AG08396 (cell line): ENCODE measurements at places on chromosomes 6 and 20.
A peak's percentile ranks its signal among the peaks of the same experiment; 100 is the strongest.

GRCh38 chr6:89287351-89288028 is 27.6 kb downstream of the GABRR2 start:
- no peak for DNase-seq

DNA sequence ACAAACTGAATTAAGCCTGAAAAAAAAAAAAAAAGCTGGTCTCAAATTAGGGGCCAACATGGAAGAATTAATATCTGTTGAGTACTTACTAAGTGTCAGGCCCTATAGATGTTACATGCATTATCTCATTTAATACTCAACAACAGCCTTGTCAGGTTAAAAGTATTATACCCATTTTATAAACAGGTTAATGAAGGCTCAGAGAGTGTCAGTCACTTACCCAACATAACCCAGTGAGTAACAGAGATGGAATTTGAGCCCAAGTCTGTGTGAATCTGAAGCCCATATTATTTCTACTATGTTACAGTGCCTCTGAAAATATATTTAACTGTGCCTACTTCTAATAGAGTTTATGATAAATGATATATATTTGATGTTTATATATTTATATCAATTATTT is 11.3 kb upstream of the EIF2S2 start:
- no peak for DNase-seq

GRCh38 chr6:89347825-89348224 is 4.7 kb downstream of the UBE2J1 start:
- peak; percentile 45 for DNase-seq

DNA sequence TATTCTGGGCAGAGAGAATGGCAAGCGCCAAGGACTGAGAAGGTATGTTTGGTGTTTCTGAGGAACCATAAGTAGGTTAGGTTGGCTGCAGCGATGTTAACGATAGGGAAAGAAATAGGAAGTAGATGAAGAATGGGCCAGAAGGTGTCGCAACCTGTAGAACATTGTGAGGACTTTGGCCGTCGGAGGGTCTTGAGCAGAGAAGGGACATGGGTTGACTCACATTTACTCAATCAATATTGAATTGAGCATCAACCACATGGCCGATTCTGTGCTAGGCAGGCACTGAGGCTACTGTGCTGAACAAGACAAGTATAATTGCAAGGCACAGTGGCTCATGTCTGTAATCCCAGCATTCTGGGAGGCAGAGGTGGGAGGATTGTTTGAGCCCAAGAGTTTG is 26.8 kb upstream of the RPN2 start:
- DNase-seq = no peak

- no peak for DNase-seq
These were observed 491.9 kb downstream of the COL12A1 start for GRCh38 chr6:74713941-74714340.

- DNase-seq = no peak
These were observed 195.0 kb upstream of the MARCKS start for GRCh38 chr6:113662093-113662665.

GRCh38 chr20:36219671-36220220 is 16.5 kb upstream of the AAR2 start:
- DNase-seq = no peak

GRCh38 chr20:58236612-58237317 is 8.3 kb upstream of the ANKRD60 start:
- DNase-seq = peak; percentile 85
